ENCODE measurements at places on chromosomes 7 and 10.

GRCh38 chr7:66255534-66256100 lies 50.5 kb downstream of the TPST1 start:
- no peak for DNase-seq

- DNase-seq, result no peak
These were observed 7.0 kb upstream of the ZNF425 start for GRCh38 chr7:149133028-149133710.

DNA sequence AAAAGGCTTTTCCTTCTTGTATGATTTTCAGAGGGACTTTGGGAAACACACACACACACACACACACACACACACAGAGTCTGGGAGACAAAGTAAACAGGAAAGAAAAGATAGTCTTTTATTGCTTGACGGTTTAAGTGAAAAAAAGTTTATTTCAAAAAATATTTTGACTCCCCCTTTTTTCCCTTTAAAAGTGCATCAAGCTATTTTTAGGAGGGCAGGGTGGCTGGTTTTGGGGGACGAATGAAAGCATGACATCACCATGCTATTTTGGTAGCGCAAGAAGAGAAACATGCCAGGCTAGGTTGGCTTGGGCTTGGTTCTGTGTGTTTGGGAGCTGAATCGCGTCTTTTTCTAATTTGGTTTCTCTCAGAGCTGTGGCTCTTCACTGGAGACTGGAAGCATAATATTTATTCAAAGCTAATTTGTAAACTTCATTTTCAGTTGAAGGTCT lies 129.2 kb downstream of the BAMBI start:
- DNase-seq, result no peak

DNA sequence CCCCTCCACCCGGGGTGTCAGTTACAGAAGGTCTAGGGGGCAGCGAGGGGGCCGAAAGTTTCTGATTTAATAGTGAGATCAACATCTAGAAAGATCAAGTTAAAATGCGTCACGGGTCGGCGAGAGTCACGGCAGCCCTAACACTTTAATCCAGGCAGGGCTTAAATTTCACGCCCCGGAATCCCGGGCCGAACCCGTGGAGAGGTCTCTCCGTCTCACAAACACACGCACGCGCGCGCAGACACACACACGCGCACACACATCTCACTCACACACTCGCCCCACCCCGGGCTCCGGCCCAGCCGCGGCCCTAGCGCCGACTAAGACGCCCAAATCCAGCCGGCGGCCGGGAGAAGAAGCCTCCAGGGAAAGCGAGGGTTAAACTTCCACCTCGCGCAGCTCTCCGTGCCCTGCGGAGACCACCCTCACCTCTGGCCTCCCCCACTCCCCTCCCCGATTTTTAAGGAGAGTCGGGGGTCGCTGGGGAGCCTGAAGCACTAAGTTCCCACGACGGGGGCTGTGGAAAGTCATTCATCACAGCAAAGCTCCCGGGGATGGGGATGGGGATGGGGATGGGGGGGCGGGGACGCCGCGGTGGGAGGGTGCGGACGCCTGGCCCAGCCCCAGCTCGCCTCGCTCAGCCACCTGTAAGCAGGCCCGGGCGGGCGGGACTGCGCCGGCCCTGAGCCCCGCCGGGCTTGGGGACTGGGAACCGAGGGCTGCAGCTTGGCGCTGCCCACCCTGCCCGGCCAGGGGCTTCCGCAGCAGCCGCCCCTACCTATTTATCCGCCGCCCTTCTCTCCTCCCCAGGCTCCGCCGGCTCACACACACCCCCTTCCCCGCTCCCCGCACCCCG lies 1.6 kb downstream of the PDGFA start:
- no peak for DNase-seq

- DNase-seq, result no peak
These were observed 77.1 kb downstream of the INPP5A start for GRCh38 chr10:132614431-132615340.

DNA sequence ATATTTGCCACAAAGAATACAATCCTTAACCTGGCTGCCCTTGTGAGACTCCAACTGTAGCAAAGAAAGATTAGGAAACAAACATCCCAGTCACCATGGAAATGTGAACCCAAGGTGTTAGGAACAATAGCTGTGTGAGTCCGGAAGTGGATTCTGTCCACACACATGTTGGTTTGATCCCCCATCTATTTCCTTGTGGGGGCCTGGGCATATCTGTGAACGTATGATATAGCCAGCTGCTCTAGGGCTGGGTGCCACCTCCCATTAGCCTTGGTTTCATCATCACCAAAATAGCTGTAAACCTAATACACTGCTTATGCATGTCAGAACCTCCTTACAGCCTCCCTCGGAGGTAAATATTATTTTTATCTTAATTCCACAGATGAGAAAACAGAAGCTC lies 26.4 kb downstream of the GRK5 start:
- DNase-seq, result no peak

GRCh38 chr10:62093863-62094291 lies 174.8 kb downstream of the RTKN2 start:
- DNase-seq, result no peak
